NCI-H510A treated with DMSO at 0.1 percent for 48 hours (cell line): ENCODE measurements at places on chromosomes 7 and 10.

DNA sequence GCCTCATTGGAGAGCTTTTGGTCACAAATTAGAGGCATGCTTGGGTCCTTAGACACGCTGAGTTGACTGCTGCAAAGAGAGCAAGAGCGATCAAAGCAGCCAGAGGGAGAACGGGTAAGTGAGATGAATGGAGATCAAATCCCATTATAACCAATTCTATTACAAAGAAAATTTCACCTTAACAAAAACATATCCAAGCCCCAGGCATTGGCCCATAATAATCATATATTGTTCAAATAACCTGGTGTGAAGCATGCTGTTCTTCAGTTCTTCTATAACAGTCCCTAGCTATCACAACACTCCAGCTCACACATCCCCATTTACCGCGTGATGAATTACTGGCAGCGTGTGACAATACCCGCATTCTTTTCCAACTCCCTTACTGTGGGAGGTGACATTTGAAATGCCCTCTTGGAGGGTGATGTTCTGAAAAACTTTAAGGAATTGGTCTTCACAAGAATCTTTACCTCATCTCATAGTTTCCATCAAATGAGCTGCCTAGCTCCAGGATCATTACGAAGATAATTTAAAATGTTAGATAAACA is 156.1 kb upstream of the PLXNA4 start:
- no peak for DNase-seq

- DNase-seq, result no peak
Observed at GRCh38 chr7:86969865-86970264, 89.6 kb downstream of the ELAPOR2 start.

- no peak for DNase-seq
Observed at GRCh38 chr7:132861424-132861823, 220.5 kb downstream of the CHCHD3 start.

DNA sequence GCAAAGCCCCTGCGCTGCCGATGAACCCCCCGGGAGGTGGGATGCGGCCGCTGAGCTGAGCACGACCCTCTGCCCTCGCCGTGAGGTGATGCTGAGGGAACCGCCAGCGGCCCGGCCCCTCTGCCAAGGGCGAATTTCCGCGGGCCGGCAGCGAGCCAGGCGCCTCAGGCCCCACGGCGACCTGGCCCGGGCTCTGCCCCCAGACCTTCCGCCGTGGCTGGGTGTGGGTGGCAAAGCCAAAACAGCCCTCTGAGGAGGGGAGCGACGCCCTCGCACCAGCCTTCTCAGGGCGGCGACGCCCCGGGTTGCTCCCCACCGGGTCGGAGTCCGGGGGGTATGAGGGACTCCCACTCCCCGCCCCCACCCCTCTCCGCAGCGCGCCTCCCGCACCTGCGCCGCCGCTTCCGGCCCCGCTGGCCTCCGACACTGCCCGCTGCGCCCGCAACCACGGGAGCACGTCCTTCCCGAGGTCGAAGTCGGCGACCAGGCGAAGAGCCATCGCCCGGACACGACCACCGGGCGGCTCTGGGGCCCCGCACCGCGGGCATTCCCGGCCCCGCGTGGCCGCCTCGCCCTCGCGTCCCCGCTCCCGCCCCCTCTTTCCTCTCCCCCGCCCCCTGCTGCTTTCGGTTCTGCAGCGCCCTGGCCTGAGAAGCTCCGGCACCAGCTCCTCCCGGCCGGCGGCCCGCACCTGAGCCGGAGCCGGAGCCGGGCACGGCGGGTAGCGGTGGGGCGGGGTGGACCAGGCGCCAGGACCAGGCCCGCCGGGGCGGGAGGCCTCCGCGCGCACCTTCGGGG is at the start of gene GSAP:
Gene GSAP (minus strand): TSS at position 527 of the 798 bp plus-strand sequence. CDS start 28 bp downstream, at position 499.
- no peak for DNase-seq

DNA sequence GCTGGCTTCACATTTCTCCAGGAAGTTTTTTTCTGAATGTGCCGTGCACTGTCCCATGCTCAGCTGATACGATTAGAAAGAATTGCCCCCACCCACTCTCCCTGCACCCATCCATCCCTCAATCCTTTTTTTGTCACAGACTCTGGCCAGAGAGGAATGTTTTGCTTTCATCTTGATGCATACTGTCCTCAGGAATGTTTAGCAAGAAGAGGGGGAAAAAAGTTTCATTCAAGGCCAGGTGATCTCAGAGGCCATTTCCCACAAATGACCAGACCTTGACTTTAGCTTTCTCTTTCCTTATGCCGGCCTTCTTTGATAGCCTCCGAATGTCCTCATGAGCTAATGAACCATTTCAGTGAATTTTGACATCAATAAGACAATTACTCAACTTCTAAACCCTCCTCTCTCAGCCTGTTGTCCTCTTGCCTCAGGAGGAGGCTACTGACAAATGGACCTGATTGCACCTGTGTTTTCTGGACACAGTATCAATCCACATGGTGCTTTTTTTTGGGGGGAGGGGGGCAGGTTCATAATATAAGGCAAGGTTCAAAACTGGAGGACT is 105.0 kb upstream of the KLF6 start:
- no peak for DNase-seq

DNA sequence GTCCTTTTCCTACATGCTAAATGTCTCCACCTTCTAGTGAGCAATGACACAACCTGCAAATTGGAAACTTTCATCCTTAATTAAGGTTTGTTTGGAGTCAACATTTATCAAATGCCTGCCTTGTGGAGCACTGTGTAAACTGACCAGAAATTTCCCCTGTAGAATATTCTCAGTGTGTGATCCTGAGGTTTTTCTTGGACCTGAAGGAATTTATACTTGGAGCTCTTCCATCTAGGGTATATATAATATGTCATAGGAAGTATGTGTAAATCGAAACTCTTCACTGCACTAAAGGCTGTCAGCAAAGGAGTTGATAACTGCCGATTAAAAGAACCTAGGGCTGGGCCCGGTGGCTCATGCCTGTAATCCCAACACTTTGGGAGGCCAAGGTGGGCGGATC is 152.4 kb downstream of the NSUN6 start:
- no peak for DNase-seq

DNA sequence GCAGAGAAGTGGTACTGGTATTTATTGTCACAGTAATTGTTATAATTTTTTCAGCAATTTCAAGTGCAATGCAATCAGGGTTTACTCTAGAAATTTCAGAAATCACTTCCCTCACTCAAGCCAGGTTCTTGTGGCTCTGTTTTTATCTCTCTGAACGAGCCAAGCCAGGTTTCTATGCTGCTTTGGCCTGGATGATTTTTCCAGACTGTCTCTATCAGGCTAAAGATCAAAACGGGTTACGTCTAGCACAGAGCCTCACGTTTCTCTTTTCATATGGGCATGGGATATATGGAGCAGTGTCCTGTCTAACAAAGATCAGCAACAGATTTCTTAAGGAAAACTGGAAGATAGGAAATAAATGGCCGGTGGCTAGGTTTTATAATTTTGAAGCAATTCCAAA is 1105.3 kb downstream of the NRG3 start:
- no peak for DNase-seq

- no peak for DNase-seq
Observed at GRCh38 chr10:61888744-61889143, 12.8 kb upstream of the ARID5B start.

GRCh38 chr7:25399000-25399750 is 170.9 kb upstream of the NPVF start:
- no peak for DNase-seq

DNA sequence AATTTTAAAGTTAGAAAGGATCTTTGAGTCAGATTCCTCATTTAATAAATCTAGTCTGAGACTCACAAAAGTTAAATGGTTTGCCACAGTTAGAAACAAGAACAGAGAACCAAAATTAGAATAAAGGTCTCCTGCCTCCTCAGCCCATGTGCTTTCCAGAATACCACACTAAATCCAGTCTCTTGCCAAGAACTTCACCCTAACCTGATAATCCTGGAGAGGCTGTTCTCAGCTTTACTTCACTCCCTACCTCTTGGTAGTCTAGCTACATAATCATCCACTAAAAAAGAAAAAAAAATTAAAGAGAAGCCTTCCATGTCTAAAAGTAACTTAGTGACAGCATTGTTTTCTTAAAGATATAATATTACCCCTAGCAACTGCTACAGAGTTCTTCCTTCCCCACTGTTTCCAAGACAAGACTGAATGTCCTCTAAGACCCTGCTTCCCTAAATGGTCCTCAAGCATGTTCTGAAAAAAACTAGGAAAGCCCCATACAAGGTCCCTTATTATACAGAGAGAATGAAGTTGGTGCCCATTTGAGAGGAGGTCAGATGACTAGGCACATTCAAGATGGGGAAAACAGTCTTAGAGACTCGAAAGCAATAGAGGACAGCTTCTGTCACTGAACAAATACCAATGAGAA is 56.8 kb downstream of the ZNF438 start:
- no peak for DNase-seq

DNA sequence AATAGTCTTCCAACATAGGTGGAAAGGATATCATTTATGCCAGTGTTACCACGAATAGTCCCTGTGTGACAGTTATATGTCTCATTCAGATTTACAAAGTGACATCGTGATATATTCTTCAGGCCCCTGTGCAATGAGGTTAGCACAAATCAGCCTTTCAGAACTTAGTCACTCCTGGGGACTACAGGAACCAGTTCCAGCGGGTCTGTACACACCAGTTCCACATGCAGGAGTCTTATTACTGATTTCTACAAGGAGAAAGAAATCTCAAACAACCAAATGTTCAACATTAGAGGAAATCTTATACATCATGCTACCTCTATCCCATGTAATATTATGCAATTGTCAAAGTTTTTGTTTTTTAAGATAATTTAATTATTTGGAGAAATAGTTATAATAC is 4.4 kb upstream of the WDR91 start:
- DNase-seq, result no peak

DNA sequence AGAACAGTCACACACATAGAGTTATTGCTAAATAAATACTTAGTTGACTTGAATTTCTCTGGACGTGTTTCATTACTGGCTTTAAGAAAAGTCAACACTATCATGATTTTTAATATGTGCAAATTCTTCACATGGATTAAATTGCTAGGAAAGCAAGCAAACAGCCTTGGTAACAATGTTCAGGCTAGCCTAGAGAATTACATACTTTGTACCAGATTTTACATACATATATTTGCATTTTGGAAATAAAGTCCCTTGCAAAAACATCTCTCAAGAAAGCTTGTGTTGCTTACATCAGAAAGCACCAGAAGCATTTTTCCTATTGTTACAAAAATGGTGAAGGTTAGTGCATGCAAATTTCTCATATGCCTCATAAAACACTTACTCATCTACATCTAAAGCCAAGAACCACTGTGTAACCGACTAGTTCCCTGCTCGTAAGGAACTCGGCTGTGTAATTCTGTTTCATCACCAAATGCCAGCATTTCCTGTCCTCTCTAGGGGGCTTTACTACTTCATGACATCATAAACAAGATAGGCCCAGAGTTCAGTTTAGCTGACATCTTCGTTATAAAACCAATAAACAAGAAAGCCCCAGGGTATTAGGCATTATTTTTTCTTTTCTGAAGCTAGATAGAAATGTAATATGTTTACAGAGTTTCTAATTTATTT is 87.8 kb downstream of the CFAP58 start:
- no peak for DNase-seq

GRCh38 chr7:99971242-99971641 is 4.6 kb downstream of the AZGP1 start:
- DNase-seq, result no peak

- no peak for DNase-seq
Observed at GRCh38 chr7:104855861-104856260, 158.1 kb upstream of the KMT2E start.

DNA sequence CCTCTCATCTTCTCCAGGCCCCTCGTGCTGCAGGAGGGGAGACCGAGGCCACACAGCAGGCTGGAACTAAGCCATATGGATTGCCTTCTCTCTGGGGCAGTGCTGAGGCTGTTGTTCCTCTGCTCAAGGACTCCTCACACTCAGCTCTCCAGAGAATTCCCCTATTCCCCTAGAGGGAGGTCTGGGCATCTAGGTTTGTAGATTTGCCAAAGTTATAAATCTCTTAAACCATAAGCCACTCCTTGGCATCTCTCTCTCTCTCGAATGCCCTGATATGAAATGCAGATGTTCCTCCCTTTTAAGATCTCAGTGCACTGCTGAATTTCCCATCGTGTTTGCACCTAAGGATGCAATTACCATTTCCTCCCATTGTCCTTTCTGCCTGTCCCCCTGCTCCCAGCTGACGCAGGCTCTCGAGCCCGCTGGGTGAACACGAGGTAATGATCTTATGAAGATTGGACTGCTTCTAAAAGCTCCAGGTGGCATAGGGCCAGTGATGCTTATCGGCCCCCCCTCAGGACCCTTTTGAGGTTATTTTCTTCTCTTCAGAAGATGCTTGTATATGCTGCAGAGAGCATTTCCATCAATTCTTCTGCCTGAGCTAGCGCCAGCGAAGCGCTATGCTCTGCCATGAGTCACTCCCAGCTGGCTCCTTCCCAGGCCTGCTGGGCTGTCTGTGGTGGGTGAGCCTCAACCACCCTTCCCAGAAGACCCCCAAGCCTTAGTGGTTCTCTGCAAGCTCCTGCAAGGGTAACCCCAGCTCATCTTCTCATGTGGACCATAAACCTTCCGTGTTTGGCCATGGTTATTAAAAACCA is 41.6 kb upstream of the AQP1 start:
- no peak for DNase-seq

- DNase-seq, result no peak
Observed at GRCh38 chr10:72260239-72260975, 13.3 kb upstream of the DDIT4 start.

- DNase-seq, result no peak
Observed at GRCh38 chr10:97780841-97781617, 9.2 kb upstream of the SFRP5 start.

DNA sequence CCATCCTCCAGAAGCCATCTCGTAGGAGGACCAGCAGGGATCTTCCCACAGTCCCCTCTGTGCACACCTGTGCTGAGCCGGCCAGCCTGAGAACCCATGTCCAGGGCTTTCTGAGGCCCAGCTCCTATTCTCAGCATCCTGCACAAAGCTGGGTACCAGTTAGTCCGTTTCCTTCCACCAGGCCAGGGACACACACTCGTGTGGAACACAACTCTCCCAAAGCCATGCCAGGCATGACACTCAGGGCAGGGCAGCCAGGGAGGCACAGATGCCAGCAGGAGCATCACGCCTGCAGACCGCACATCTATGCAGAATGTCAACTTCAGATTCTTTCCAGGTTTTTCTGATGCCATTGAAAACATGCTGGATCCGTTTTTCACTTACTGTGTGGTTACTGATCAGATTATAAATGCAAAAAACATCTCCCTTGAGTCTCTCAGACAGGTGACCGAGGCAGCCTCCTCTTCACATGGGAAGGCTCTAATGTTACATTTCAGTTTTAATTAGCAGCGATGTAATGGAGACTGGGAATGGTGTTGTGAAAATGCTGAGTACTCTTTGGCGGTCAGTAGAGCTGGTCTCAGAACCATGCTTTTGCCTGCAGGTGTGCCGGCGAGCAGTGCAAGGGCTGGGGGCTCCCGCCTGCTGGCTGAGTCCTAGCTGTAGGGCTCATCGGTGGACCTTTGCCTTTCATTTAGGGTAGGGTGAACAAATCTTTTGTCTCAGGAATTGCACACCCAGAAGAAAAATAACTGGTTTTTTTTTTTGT is 3.3 kb upstream of the SUN1 start:
- DNase-seq, result no peak

GRCh38 chr10:20289070-20289828 is 473.0 kb downstream of the PLXDC2 start:
- DNase-seq, result no peak

- no peak for DNase-seq
Observed at GRCh38 chr7:140593672-140593982, 47.0 kb downstream of the DENND2A start.

- no peak for DNase-seq
Observed at GRCh38 chr7:134175334-134176036, 48.3 kb downstream of the LRGUK start.

GRCh38 chr7:150514748-150515222 is at the start of gene GIMAP7:
TSS of gene GIMAP7 (plus strand) at chr7:150514872. CDS start at chr7:150519975, 5,103 bp downstream.
- no peak for DNase-seq
